Stomach (tissue), 19 donors: ENCODE measurements at places on chromosomes 11 and 22.

DNA sequence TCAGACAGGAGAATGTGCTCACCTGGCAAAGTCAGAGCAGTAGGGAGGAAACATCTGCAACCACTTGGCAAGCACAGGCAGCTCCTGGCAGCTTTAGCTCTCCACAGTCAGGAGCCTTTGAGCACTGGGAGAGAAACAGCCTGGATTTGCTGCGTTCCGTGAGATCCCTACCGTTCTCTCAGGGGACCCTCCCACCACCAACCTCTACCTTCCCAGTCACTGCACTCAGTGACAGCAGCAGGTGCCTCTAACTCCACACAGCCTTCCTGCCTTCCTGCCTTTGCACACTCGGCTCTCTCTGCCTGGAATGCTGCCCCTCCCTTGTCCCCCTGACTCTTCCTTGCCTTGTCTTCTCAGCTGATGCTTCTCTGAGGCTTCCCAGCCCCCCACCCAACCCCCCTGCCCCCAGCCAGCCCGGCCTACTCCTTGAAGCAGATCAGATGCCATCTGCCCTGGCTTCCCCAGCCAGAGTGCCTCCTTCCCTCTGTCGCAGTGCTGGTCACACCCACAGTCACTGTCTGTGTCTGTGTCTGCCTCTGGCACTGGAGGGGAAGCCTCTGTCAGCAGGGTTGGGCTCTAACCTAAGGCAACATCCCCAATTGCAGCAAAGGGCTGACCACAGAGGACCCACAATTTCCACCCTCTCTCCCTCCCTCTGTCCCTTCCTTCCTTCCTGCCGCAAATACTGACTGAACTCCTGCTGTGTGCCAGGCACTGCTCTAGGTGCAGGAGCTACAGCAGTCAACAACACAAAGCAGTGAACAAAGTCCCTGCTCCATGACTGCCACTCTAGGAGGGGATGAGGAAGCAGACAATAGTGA, 14.9 kb upstream of the TSKU start:
- H3K27me3 ChIP-seq, result no peaks in the 10 kb centered on the region
- no peak overlapping the region for H3K4me3 ChIP-seq
- H3K27ac ChIP-seq, result peak overlapping the region; percentile 66
- H3K36me3 ChIP-seq, result no peaks in the 10 kb centered on the region
- peak; percentile 67 for DNase-seq

DNA sequence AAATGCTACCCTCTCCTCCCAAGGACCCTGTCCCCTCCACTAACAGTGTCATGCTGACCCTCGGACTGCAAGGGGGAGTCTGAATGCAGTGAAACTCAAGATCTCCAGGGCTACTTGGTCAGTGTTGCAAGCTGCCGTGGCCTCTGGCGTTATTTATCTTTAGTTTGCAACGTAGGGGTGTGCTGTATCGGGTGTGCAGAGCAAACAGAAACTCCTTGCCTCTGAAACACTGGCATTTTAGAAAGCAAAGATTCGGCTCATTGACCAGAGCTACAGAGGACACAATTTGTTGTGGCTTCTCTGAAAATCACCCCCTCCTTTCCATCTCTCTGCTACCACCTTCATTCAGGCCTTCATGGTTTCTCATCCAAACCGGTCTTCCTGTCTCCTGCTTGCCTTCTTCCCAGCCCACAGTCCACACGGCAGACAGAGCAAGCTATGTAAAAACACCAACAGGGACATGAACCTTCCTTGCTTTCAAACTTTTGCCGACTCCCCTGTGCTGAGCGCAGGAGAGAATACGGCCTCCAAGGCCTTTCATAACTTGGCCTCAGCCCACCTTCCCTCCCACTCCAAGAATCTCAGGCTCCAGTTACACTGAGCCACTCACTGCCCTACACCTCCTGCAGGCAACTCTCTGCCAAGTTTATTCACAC, 14.9 kb downstream of the FZD4 start:
- peak; percentile 84 for DNase-seq
- peaks cover 78% of the 10 kb centered on the region for H3K4me1 ChIP-seq
- peak overlapping the region; percentile 88 for H3K27ac ChIP-seq
- peaks cover 18% of the 10 kb centered on the region for H3K36me3 ChIP-seq
- H3K4me3 ChIP-seq, result peak overlapping the region; percentile 13
- no peaks in the 10 kb centered on the region for H3K27me3 ChIP-seq

- H3K27ac ChIP-seq, result no peak overlapping the region
- no peak for DNase-seq
- H3K27me3 ChIP-seq, result no peaks in the 10 kb centered on the region
- H3K36me3 ChIP-seq, result peaks cover 38% of the 10 kb centered on the region
- H3K4me3 ChIP-seq, result no peak overlapping the region
- H3K4me1 ChIP-seq, result peaks cover 29% of the 10 kb centered on the region
Observed at GRCh38 chr11:61357233-61357893, 4.3 kb downstream of the CYB561A3 start.

DNA sequence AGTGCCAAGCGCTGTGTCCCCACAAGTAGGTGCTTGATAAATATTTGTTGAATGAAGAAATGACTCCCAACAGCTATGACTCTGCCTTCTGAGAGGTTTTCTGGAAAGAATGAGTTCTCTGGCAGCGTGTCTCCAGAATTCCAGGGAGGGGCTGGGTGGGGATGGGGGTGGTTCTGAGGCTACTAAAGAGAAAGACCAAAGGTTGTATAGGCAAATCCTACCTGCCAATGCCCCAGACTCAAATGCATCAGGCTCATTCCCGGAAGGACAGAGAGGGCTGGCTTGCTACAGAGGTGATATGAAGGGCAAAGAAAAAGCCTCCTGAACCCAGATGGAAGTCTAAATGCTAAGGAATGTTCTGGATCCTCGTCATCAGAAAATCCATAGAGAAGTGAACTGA, 1.9 kb downstream of the DUSP18 start:
- H3K27me3 ChIP-seq, result no peaks in the 10 kb centered on the region
- H3K4me3 ChIP-seq, result no peak overlapping the region
- no peak overlapping the region for H3K27ac ChIP-seq
- peaks cover 21% of the 10 kb centered on the region for H3K4me1 ChIP-seq
- DNase-seq, result no peak
- H3K36me3 ChIP-seq, result peaks cover 24% of the 10 kb centered on the region

DNA sequence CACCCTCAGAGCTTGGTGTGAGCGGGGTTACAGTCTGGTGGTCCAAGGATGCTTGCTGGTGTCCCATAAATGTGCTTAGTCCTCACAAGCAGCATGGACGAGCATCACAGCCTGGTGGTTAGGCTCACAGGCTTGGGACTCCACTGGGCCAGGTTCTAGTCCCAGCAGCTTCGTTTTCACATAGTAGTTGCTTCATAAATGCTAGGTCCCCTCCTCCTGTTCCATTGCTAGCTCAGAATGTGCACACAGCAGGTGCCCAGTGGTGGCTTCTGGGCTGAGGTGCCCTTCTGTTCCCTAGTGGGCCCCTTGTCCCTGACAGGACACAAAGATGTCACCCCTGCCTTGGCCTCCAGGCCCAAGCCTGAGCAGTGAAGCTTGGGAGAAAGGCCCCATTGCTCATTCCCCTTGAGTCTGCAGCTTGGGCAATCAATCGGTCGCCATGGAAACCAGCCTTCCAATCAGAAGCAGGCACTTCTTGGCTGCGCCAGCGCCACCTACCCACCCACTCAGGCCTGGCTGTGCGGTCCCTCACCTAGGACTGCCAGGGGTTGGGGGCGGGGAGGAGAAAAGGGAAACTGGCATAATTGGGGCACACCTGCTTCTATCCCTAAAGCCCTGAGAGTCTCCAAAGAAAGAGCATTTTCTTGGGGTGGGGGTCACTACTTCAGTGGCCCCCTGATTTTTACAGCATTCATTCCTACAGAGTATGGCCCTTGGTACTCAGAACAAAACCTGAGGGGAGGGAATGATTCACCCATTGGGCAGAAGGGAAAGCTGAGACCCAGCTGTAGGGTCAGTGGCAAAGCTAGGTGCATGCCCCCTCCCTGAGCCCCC, 48.1 kb downstream of the CYTH4 start:
- H3K27me3 ChIP-seq, result peaks cover 56% of the 10 kb centered on the region
- H3K4me3 ChIP-seq, result no peak overlapping the region
- no peaks in the 10 kb centered on the region for H3K36me3 ChIP-seq
- H3K4me1 ChIP-seq, result peaks cover 16% of the 10 kb centered on the region
- no peak overlapping the region for H3K27ac ChIP-seq
- peak; percentile 93 for DNase-seq

DNA sequence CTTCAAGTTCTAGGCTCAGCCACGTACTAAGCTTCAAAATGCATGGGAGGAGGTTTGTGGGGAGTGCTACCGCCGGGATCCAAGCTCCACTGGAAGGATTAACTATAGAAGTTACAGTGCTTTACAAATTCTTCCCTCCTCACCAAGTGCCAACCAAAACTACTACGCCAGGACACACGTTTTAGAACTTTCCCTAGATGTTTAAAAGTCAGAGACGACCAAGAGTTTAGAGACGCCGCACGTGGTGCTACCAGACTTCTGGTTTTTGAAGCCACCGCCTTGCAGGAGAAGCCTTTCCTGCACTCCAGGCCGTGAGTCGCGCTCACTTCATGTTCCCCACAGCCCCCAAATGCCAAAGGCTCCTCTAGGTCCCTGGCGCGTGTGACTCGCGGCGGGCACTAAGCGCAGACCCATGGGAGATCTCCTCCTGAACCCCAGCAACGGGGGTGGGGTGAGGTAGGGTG, 734 bp downstream of the SNU13 start:
- H3K27ac ChIP-seq, result peak overlapping the region; percentile 95
- peaks cover 3% of the 10 kb centered on the region for H3K36me3 ChIP-seq
- no peaks in the 10 kb centered on the region for H3K27me3 ChIP-seq
- peak overlapping the region; percentile 61 for H3K4me3 ChIP-seq
- DNase-seq, result no peak
- peaks cover 51% of the 10 kb centered on the region for H3K4me1 ChIP-seq

DNA sequence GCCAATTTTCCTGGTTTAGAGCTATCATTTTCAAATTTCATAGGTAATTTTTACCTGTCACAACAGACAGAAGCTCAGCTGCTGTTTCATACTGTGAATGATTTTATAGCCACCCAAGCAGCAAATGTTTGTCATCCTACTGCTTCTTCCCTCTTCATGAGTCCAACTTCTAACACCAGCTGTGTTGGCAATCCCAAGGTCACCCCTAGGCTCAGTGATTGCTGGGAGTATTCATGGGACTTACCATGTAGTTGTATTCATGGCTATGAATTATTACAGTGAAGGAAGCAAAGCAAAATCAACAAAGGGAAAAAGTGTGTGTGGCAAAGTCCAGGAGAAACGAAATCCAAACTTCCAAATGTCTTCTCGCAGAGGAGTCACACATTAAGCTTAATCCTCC, 28.5 kb downstream of the CUL5 start:
- H3K27me3 ChIP-seq, result no peaks in the 10 kb centered on the region
- H3K36me3 ChIP-seq, result peaks cover 12% of the 10 kb centered on the region
- no peak for DNase-seq

- H3K4me1 ChIP-seq, result peaks cover 30% of the 10 kb centered on the region
- peak overlapping the region; percentile 68 for H3K4me3 ChIP-seq
- peak overlapping the region; percentile 93 for H3K27ac ChIP-seq
- DNase-seq, result peak; percentile 47
Observed at GRCh38 chr11:61815790-61816735, 740 bp downstream of the FADS1 start.
